ENCODE measurements at places on chromosomes 4 and X.

GRCh38 chrX:155134255-155134654 lies 62.9 kb downstream of the BRCC3 start:
- no peak for DNase-seq

GRCh38 chr4:176437756-176438155 lies 118.0 kb downstream of the SPCS3 start:
- DNase-seq: peak; percentile 48

DNA sequence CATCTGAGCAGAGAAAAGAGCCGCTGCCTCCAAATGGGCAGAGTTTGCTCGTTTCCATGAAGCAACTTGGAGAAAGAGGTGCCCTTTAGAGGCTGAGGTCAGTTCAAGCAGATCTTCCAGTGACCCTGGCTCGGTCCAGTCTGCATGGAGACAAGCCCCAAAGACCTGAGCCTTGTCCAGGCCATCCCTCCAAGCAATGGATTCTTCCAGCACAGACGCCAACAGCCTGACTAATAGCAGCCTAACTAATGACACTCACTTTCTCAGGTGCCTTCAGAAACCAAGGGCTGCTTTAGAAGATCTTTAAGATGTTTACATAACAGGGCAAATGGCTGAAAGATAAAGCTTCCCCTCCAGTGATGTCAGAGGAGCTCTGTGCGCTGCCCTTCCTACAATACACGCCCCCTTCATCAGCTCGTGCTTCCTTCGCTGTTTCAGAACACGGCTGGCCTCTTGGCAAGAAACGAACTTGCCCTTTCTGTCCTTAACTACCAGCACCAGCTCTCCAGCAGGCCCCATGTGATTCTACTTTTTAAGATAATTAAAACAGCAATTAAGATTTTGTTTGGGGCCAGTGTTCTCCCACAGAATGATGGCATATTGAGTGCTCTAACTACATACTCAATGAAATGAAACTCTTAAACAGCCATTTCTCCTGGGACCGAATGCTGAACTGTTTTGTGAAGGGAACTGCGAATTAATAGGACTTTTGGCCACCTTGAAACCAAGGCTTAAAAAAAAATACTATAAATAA lies 119.0 kb downstream of the GPR143 start:
- DNase-seq: peak; percentile 49

DNA sequence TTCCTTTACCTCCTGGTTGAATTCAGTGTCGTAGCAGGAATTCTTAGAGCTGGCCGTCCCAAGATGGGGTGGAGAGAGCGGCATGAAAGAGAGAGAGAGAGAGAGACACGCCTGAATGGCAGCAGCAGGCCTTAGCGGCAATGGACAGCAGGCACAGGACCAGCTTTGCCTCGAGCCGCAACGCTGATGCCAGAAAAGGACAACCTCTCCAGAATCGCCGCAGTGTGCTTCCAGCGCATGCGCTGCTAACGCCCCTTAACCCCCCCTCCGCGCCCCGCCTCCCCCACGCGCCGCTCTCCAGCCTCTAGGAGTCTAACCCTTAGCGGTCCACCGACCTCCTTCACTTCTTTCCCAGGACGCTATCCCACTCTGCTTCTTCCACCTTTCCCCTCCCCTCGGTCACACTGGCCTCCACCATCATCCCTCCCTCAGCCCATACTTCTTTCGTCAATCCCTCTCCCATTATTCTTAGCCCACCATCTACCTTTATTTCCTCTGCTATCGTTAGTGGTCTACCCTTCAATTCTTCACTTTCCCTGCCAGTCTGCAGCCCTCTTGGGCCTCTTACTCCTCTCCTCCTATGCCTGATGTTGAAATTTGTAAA lies 10.5 kb upstream of the ZCCHC13 start:
- DNase-seq: peak; percentile 84

GRCh38 chr4:9875516-9875915 lies 94.1 kb downstream of the DRD5 start:
- no peak for DNase-seq

- DNase-seq: no peak
These were observed 105.9 kb upstream of the HPGD start for GRCh38 chr4:174628191-174628590.

GRCh38 chr4:14313757-14314156 lies 686.2 kb upstream of the BOD1L1 start:
- DNase-seq: no peak

- DNase-seq: peak; percentile 20
These were observed 59.4 kb downstream of the TSC22D3 start for GRCh38 chrX:107716118-107716684.

DNA sequence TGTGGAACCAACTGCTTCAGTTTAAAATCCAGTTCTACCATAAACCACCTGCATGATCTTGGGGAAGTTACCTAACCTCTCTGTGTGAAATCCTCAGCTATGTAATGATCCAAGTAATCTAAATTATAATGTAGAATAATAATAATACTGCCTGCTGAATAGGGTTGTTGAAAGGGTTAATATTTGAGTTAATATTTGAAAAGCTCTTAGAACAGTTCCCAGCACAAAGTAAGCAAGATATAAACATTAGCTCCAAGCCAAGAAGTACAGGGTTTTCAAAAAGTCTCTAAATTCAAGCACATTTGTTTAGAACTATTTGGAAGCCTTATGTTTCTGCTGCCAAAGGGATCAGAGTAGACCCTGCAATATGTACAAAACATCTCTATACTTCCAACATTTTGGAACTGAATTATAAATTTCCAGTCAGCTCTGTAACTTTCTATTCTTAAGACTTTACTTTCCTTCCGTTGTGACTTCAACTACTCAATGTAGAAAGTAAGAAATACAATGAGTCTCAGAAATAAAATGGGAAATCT lies 76.7 kb upstream of the FAM9C start:
- DNase-seq: no peak

GRCh38 chr4:98452091-98452490 lies 190.9 kb downstream of the RAP1GDS1 start:
- DNase-seq: no peak

DNA sequence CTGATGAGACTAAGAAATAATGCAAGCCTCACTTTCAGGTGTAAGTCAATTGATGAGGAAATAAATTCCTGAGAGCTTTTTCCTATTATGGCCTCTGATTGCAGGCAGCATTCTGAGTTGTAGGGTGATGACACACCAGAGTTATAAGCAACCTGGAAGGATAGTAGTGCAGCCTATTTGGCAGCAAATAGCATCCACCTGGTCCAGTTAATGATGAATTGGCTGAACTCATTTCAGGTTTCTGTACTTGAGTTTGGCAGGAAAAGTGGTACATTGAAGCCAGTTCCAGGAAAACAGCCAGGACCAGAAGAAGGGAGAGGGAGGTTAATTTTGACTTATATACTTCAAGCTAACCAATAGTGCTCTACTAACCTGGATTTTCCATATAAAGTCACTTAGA lies 316.8 kb downstream of the NAF1 start:
- no peak for DNase-seq

DNA sequence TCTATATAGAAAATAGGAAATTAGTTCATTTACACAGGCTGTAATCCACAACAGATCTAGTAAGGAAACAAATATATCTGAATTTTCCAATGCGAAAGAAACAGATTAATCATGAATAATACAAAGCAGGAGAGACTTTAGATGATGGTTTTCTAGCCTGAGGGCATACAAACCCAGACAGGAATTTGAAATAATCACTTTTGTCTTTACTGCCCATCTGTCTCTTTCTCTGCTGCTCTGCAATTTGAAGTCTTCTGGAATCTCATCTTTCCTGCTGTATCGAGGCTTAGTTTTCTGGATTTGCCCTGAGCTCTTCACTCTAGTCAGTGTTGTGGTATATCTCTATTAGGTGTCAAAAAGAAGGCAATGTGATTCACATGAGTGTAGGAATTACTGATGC lies 711.8 kb upstream of the FAM241A start:
- DNase-seq: no peak

- DNase-seq: no peak
These were observed 1239.7 kb downstream of the C4orf33 start for GRCh38 chr4:130335417-130336194.

GRCh38 chr4:80171251-80171650 lies 26.1 kb upstream of the PRDM8 start:
- peak; percentile 81 for DNase-seq

- peak; percentile 7 for DNase-seq
These were observed 415 bp upstream of the TENM3 start for GRCh38 chr4:182242787-182243186.

GRCh38 chr4:2352171-2352570 lies 66.3 kb downstream of the ZFYVE28 start:
- DNase-seq: no peak

DNA sequence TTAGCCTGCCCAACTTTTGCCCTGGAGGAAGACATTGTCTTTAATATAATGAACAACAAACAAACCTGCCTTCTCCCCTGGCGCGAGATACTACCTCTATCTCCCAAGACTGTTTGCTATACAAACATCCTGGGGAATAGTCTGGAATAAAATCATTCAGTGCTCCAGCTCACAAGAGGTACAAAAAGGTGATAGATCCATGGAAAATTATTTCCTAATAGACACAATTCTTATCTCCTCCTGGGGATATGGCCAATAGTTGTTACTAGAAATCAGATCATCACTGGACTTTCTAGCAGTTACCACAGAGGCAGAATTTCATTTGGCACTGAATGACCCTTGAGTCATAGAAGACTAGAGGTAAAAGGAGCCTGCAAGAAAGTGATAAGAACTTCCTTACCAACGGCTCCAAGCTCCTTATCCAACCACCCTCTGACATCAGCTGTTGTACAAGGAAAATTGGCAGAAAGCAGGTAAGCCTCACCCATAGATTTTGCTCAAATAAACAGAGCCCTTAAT lies 38.1 kb downstream of the MID1 start:
- DNase-seq: peak; percentile 40

- DNase-seq: no peak
These were observed 23.6 kb upstream of the GJB1 start for GRCh38 chrX:71199252-71200008.

DNA sequence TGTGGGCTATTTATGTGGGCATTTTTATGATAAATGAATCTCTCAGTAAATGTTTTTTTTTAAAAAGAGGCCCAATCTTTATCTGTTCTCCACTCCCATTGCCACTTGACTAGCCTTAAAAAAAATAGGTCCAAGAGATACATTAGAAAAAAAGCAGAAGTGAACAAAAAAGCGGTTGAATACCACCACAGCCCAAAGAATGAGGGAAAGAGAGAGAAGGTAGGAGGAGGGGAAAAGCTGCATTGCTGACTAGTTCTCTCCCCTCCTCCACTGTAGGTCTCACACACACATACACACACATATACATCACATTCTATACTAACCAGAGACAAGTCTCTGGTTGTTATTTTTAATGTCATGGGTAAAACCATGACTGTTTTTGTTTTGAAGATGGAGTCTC lies 95.8 kb upstream of the IL13RA1 start:
- no peak for DNase-seq

DNA sequence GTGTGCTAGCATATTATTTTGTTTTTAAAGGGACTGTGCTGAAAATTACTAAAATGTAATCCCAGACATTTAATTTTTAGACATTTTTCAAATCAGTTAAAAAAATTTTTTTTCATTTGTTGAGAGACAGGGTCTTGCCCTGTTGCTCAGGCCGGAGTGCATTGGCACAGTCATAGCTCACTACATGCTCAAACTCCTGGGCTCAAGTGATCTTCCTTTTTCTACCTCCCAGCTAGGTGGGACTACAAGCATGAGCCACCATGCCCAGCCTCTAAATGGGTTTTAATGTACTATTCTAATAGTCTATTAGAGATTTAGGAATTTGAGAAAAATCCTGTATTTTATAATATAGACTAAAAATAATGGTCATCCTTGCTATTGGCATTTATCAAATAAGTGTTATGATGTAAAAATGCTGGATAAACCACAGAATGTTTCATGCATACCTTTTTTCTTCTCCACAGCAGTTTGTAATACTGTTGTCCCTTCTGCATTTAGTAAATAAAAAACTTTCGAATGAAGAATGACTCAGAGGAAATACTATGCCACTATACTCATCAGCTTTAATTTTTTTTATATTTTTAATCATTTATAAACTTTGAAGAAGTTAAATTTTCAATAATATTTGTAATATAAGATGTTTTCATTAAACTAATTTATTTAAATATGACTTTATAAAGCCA lies 29.9 kb downstream of the CPEB2 start:
- DNase-seq: peak; percentile 28

DNA sequence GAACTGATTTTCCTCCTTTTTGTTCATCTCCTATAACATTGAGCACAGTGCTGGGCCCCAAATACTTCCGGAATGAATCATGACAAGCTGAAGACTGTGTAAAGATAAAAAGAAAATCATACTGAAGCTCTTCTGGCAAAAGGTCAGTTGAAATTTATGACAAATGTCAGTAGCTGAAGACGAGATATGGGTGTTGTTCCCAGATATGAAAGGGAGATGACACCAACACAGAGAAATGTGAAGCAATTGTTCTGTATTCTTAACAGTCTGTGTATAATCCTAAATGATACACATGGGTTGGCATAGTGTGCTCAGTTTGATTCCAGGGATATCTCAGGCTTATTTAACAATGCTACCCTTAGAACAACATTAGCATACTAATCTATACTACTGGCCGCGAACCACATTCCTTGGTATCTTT lies 170.5 kb upstream of the PITX2 start:
- peak; percentile 14 for DNase-seq

GRCh38 chr4:41912546-41912945 lies 22.7 kb upstream of the TMEM33 start:
- no peak for DNase-seq

DNA sequence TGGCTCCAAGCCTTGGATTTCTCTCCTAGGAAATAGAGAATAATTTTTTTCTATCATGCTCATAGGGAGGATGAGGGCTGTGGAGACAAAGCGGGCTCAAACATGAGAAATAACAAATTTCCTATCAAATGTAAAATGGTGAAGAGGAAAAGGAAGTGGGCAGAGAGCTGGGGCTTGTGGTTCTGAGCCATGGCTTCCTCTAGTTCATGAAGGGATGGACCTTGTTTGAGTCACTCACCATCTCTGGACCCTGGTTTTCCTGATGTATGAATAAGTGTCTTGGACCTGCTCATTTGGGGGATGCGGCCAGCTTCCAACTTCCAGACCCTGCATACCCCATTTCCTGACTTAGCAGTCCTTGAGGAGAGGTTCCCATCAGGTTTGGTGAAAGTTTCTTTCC lies 63.0 kb downstream of the MSX1 start:
- no peak for DNase-seq

DNA sequence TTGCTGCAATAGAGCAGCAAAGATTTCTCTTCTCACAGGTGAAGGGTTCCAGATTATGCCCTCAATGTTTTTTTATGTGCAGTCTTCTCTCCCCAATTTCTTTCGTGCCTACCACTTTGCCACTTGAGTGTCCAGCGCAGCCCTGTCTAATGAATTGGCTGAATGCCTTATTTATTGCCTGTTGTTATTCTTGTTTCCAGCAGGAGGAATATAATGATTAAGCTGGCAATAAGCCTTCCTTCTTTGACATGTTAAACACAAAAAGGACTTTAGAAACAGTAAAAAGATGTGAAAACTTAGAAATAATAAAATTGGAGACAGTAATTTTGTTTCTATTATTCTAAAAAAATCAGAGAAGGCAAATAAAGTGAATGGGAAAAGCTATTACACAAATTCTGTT lies 34.6 kb upstream of the FRAS1 start:
- DNase-seq: no peak

DNA sequence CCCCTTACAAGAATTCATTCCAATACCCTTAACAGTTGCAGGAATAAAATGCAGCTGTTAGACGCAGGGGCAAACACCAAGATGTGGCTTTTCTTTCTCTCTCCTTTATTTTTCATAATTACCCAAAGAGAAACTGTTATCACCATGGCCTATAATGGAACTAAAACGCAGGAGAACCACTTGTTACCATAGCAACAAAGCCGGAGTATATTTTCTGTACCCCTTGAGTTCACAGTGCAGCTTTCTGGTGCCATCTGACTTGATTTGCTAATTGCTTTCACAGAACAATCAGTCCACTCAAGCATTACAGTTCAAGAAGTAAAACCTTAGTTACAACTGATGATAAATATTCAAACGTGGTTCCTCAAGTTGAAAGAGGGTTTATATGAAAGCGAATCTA lies 157.9 kb downstream of the AMELX start:
- no peak for DNase-seq
